Fibroblast of upper back skin (primary cell): ENCODE measurements at places on chromosomes 3 and 15.

- DNase-seq: no peak
Observed at GRCh38 chr3:4533489-4534443, 40.6 kb downstream of the ITPR1 start.

DNA sequence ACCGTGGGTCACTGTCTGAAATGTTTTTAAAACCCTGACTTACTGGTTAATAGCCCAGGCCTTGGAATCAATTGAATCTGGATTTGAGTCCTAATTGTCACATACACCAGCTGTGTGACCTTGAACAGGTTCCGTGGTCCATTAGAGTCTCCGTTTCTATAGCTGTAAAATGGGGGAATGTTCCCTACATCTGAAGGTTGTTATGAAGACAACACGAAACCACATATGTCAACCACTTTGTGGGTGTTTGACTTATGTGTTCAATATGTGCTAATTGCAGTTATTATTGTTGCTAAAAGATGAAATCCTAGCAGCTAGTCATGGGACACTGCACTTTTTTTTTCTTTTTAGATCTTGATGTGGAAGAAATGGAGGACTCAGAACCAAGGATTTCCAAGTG lies 35.3 kb downstream of the ZBTB38 start:
- DNase-seq: peak; percentile 49

DNA sequence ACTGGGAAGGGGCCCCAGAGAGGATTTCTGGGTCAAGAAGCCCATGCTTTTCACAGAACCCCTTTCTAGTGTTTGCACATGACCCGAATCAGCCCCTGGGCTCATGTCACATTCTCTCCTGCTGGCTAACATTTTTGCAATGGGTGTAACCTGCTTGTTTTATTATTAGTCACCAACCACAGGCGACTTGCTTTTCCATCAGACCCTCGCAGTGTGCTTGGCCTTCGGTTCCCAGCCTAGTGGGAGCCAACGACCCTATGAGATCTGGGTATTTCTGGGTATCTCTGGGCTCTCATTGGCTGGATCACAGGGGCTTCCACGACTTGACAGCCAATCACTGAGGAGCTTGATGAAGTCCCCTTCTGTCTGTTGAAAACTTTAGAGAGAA lies 11.0 kb upstream of the FBLN2 start:
- peak; percentile 96 for DNase-seq

DNA sequence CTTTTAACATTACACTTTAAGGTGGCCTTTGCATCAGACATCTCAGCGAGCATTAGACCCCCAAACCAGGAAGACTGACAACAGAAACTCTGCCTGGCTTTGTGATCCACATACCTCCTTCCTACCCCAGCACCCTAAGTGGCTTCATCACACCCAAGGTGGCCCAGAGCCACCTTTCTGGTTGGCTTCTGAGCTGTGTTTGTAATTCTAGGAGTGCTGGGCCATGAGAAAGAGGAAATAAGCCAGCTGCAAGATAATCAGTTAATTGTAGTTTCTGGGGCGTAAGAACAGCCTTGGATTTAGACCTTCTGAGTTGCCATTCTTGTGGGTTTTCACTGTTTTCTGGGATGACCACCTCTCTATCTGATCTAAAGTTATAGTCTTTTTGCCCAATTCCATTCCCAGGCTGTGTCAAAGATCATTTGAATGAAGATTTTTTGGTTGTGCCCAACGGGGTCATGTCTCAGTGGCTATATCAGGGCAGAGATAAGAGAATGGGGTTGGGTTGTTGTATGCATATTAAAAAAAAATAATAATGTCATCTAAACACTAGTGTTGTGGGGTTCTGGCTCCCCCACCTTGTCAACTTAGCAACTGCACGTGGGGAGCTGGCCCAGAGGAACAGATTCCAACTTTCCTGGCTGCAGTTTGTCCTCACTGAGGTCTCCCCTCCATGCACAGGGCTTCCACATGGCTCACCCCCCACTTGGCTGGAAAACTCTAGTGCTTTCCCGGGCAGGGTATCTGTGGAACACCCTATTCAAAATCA lies 234.8 kb upstream of the WNT5A start:
- DNase-seq: peak; percentile 51

- peak; percentile 75 for DNase-seq
Observed at GRCh38 chr15:52441841-52442240, 86.8 kb downstream of the MYO5A start.

- DNase-seq: no peak
Observed at GRCh38 chr15:41581110-41581509, 22.1 kb downstream of the TYRO3 start.

DNA sequence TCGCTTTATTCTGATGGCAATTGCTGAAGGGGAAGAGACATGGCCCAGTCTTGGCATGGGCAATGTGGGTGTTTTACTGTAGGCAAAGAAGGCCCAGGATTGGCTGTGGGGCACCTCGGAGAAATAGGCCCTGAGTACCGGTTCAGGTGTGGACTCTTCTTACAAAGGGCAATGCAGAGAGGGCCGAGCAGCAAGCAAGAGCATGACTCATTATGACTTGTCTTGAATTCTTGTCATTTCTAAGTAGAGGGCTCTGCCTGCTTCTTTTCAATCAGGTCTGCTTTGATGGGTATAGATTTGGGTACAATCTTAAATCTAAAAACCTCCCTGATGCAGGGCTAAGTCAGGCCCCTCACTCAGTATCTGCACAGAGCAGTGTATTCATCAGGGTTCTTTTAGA lies 14.8 kb upstream of the BUB1B start:
- peak; percentile 42 for DNase-seq

- peak; percentile 78 for DNase-seq
Observed at GRCh38 chr15:50003786-50004334, 115.2 kb downstream of the ATP8B4 start.

DNA sequence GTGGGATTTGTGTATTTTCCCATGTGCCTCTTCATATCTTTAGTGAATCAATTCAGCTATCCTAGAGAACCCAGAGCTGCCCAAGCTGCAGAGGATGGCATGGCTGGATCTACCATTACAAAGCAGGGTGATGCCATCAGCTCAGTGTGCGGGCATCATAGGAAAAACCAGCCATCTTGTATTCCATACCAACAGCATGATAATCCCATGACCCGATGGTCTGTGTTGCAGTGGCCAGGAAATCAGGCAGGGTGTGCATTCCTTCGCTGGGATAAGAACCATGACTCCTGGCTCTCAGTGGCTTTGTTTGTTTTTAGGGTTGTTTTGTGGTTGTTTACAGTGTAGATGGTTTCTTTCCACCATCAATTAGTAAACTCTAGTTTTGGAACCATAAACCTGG lies 36.0 kb downstream of the ARHGAP31 start:
- DNase-seq: no peak
